ENCODE measurements at places on chromosomes 11 and 22. TPM values are rescaled to one million over a fixed set of nuclear protein-coding genes. Genes with fewer than 3 reads are reported as not detected.

- DNase-seq, result no peak
Observed at GRCh38 chr11:108589136-108589535, 4.4 kb downstream of the EXPH5 start.

DNA sequence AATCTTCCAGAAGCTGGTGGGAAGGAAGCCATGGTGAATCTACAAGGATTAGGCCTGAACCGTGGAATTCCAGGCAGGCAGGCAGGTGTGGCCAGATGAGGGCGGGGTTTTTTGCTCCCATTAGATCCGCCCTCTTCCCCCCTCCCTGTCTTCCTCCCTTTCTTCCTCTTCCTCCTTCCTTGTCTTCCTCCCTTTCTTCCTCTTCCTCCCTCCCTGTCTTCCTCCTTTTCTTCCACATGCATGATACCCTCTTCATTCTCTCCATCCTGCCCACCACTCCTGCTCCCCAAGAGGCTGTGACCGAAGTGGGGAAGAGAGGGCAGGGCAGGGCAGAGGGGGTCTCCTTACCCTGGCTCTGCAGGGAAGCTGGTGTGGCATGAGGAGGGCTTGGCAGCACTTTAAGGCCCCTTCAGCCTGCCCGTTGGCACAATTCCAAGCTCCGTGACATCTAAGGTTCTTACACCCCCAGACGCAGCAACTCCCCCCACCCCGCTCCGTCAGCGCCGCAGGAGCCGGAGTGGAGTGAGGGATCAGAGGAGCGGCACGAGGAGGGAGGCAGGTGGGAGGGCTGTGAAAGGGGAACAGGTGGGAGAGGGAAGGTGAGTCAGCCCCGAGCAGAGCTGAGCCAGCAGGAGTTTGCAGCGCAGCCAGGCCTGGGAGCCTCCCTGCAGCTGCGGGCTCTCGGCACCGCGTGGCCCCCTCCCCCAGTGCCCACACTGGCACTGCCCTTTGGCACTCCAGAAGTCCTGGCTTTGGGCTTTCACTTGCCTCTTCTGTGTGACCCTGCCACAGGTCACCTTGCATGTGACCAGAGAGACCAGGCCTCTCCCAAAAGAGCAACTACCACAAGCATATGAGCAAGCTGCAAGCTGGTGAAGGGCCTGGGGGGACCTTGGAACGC lies 32.1 kb downstream of the KCNJ4 start:
- no peak for DNase-seq

DNA sequence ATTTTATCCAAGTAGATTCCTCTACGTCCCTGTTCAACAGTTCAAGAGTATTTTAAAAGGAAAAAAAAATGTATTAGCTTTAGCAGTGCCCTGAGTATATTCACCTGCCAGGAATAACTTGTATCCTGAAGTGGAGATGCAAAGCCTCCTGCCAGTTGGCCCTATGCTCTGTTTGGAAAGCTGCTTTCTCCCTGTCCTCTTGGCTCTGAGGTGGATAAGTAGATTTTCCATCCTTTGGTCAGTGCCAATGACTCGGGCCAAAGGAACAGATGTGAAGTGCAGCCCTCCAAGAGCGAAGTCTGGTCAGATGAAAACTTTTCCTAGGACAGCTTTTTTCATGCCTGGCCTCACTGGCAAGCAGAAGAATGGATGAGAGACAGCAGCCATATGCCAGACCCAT lies 839.9 kb upstream of the TENM4 start:
- no peak for DNase-seq

DNA sequence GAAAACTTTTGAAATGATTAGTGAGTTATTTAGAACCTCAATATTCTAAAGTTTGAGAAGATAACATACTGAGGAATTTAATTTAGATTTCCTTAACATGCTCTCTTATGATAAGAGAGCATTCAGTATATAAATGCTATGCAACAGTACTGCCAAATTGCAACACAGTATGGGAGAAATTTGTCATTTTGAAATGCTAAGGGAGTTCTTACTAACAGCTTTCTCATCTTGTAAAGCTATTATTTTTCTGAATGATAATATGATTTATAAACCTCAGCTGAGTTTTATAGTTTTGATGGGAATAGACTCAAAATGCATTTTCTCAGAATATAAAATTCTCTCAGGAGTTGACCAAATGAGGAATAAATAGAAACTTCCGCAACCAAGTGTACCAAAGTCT lies 108.4 kb downstream of the SPON1 start:
- no peak for DNase-seq

- DNase-seq, result no peak
Observed at GRCh38 chr22:20637750-20638506, 130.5 kb downstream of the MED15 start.

- no peak for DNase-seq
Observed at GRCh38 chr11:15859411-15859810, 496.9 kb downstream of the SOX6 start.

- DNase-seq, result no peak
Observed at GRCh38 chr22:34992672-34993071, 73.3 kb upstream of the ISX start.

DNA sequence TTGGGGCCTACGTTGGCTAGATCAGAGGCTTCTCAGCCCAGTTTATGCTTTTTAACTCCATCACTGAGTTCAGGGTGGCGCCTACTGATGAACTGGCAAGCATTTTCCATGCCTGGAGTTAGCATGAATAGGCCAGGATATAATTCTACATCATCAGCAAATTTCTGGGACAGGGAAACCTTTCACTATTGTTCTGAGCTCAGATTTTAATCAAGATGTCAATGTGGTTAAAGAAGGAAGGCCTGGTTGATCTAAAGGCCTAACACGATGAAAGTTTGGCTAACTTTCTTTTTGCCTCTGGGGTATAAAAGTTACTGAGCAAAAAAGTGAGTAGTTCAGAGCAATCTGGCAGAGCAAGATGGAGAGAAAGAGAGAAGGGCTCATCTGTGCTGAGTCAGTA lies 21.7 kb upstream of the IFITM3 start:
- DNase-seq, result no peak

DNA sequence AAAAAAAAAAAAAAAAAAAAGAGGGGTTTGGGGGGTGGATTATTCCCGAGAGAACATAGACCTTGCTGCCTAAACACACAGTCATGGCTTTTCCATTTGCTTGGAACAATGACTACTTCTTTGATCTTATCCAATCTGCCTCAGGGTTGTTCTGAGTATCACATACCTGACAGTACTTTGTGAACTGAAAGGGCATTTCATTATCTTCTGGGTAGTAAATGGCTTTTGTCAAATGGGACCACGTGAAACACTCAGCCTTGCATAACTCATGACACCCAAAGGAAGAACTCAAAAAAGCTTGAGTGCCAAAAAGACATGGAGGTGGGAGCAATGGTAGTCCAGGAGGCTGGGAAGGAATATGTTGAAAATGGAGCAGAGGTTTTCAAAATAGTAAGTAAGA lies 123.2 kb upstream of the BID start:
- no peak for DNase-seq

DNA sequence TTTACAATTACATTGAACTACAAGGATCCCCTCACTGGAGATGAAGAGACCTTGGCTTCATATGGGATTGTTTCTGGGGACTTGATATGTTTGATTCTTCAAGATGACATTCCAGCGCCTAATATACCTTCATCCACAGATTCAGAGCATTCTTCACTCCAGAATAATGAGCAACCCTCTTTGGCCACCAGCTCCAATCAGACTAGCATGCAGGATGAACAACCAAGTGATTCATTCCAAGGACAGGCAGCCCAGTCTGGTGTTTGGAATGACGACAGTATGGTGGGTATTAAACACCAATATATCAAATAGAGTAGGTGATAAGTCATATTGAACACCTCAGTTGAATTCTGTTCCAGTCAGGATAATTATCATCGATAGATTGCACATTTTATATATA lies 4.4 kb downstream of the FBXO7 start:
- no peak for DNase-seq

DNA sequence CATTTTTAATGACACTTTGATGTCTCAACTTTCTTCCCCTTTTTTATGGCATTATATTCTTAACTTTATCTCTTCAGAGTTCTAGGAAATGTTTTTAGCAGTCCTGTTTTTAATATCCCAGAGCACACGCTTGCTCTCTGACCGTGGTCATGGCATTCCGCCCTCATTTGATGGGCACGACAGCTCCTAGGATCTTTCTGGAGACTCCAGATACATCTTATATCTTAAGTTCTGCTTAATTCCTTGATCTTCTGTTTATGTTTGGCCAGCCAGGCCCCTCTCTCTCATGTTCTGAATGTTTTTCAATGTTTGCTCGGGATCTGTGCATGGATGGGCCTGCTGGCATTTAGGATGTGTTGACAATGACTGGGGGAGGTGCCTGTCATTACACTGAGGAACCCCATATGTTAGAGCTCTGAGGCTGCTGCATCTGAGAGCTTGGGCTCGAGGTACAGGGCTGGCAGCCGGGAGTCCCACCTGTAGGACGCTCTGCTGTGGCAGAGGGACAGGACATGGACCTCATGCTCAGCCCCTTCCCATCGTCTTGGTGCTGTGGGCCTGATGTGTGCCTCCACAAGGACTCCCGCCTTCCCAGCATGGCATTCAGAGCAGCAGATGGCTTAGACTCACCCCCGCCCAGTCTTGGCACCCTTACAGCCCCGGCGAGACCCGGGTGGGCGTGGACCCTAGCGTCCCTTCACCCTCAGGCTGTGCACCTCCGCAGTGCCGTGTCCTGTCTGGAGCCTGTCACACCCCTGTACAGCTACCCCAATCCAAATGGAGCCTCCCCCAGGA lies 75.0 kb downstream of the CDKN1C start:
- DNase-seq, result no peak

- DNase-seq, result no peak
Observed at GRCh38 chr11:15341587-15341986, 226.9 kb downstream of the INSC start.

GRCh38 chr11:45097721-45098493 lies 48.5 kb upstream of the PRDM11 start:
- peak; percentile 58 for DNase-seq

- no peak for DNase-seq
Observed at GRCh38 chr11:79382301-79383050, 58.4 kb downstream of the TENM4 start.

DNA sequence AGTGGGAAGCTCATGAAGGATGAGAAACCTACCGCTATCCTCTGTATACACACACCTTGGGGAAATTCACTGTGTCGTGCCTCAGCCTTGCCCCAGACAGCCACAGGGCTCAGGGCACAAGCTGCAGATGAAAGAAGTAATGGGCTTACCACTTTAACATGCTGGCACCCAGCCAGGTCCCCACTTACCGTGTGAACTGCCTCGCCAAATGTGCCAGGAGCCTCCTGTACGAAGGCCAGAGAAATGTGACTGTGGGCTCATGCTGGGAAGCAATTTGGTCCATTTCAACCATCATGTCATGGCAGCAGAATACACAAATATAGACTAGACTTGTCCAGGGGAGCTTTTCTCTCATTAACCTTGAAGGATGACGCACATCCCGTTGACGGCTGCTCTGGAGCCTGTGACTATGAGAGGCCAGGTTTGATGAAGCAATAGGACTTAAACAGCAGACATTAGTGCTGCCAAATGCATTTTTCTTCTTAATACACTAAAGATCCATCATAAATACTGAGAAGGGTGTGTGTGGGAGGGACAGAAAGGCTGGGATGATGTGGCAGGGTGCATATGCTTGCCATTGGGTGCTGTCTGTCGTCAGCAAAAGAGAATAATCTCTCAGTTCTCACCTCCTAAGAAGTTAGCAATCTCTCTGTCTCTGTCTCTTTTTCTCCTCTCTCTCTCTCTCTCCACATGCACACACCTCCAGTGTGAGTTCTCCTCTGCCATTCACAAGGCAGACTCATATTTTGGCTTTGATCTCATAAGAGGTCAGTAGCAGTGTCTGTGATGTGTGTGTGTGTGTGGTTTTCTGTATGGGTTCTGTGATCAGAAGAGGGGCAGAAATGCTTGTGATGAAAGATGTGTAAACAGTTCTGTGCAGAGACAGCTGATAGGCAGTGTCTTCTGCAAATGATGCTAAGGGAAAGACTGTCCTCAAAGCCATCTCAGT lies 142.4 kb downstream of the KIRREL3 start:
- no peak for DNase-seq

DNA sequence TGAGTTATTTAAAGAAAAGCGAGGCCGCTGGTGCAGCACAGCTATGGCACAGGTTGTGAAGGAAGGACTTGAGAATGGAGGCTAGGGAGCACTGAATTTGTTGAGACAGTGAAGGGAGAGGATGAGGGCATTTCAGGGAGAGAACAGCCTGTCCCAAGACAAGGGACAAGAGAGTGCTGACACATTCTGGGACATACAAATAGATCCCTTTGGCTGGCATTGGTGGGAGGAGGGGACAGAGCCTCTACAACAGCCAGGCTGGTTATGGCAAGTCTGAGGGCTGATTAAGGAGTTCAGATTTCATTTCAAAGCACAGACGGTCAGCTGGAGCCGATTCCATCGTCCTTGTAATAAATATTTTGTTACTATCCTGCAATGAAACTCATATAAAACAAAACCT lies 1.7 kb upstream of the SLC29A2 start:
- DNase-seq, result no peak

- DNase-seq, result no peak
Observed at GRCh38 chr11:133990501-133990900, 33.7 kb upstream of the IGSF9B start.

- peak; percentile 9 for DNase-seq
Observed at GRCh38 chr11:113167599-113167998, 146.8 kb upstream of the TTC12 start.

- DNase-seq, result no peak
Observed at GRCh38 chr22:30351226-30351625, 5.5 kb downstream of the SF3A1 start.

C11orf16 gene
- not detected for total RNA-seq

SNAP29 gene
- 123 TPM for total RNA-seq

SPTBN2 gene
- total RNA-seq, result 55.6 TPM

APOA4 gene
- not detected for total RNA-seq

LMF2 gene
- total RNA-seq, result 35.8 TPM

C22orf42 gene
- total RNA-seq, result not detected

MAJIN gene
- total RNA-seq, result 0.24 TPM

RFPL3 gene
- total RNA-seq, result not detected

APLNR gene
- 1.9 TPM for total RNA-seq
